A172 (cell line): ENCODE measurements at places on chromosomes 3 and 15. TPM values are rescaled to one million over a fixed set of nuclear protein-coding genes. Genes with fewer than 3 reads are reported as not detected.

DNA sequence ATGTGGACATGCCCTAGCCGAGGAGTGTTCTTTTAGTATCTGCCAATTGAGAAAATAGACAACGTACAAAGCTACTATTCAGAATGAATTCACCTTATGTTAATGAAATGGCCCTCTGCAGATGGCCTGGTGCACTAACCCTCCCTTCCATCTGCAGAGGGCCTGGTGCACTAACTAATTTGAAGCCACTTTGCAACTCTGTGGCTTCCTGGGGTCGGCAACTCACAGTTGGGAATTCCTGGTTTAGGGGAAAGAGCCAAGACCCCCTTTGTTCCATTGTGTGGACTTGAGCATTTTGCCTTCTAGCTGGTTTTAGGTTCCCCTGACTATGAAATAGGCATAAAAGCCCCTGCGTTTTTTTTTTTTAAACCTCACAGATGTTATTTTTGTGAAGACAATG lies 204.3 kb upstream of the UBE3A start:
- no peak for DNase-seq

DNA sequence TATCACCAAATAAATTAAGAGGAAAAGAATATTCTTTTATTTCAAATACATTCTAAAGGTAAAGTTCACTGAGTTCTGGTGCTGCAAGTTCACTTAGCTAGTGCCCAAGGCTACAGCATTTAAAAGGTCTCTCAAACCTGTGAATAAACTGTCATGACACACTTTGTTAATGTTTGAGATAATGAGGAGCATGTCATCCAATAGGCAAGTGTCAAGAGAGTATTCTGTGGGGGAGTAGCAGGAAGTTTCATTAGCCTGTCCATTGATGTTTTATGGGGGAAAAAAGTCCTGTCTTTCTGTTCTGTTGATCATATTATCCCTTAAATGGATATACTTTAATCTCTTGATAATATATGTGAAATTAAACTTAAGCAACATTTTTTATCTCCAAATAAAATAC lies 4.0 kb downstream of the SPESP1 start:
- no peak for DNase-seq

GRCh38 chr3:81300324-81300927 lies 461.0 kb downstream of the GBE1 start:
- no peak for DNase-seq

KLHDC8B gene
- total RNA-seq = 9.0 and 16.0 TPM in 2 replicates

COPS2 gene
- 72.6 and 102 TPM in 2 replicates for total RNA-seq

GRCh38 chr15:57505949-57506391 lies 85.7 kb upstream of the MYZAP start:
- DNase-seq = peak; percentile 77

SHISA5 gene
- 143 and 147 TPM in 2 replicates for total RNA-seq

TRPM1 gene
- total RNA-seq = 0.05 TPM in 1 of 2 replicates, not detected in the other

LAMB2 gene
- total RNA-seq = 189 and 192 TPM in 2 replicates

EPHB1 gene
- total RNA-seq = not detected in 2 replicates

DNA sequence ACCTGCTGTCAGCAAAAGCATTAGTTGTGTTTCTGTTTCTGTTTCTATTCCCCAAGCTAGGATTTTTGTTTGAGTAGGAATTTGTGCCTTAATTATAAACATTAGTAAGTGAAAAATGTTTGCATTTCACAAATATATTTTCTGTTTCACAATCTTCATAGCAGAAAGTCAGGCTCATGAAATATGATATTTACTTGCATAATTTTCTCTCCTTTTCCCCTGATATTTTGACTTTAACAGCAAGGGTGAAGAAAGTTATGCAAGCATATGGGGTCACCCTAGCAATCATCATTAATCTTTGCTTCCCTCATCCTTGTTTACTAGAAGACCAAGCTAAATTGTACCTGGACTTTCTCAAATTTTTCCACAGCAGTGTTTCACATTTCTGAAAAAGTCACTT lies 140.3 kb upstream of the SEMA6D start:
- no peak for DNase-seq

- peak; percentile 90 for DNase-seq
Measured at GRCh38 chr15:92810418-92811138, 89.5 kb upstream of the CHD2 start.

DNA sequence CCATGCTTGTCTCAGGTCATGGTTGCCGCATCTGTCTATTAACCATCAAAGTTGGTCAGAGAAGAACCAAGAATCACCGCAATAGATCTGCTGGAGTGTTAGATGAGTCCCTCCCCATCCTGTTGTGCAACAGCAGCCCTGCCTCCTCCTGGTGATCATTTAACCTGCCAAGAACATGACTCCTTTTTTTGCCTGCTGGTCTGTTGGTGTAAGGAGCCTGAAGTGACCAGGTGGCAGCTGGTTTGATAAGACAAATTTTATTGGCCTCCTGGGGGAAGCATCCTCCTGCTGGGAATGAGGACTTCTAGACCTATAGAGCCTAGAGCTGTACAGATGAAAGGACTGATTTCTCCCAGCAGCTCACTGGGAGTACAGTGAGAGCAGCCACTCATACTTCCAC lies 43.5 kb upstream of the RAF1 start:
- DNase-seq = no peak

GALNT15 gene
- not detected in 2 replicates for total RNA-seq

TRIM42 gene
- total RNA-seq = not detected in 2 replicates

IL17RE gene
- total RNA-seq = 0.81 and 1.3 TPM in 2 replicates

GRCh38 chr3:143363276-143363675 lies 243.7 kb downstream of the CHST2 start:
- DNase-seq = peak; percentile 27

GRCh38 chr3:22951910-22952309 lies 251.2 kb upstream of the UBE2E2 start:
- no peak for DNase-seq

- no peak for DNase-seq
Measured at GRCh38 chr15:25718597-25718996, 144.5 kb downstream of the ATP10A start.

GP5 gene
- total RNA-seq = 0.02 and 0.10 TPM in 2 replicates

- DNase-seq = no peak
Measured at GRCh38 chr15:100096248-100096600, 245.6 kb downstream of the ADAMTS17 start.

GRCh38 chr3:42078677-42079076 lies 12.5 kb upstream of the TRAK1 start:
- DNase-seq = peak; percentile 51

DNA sequence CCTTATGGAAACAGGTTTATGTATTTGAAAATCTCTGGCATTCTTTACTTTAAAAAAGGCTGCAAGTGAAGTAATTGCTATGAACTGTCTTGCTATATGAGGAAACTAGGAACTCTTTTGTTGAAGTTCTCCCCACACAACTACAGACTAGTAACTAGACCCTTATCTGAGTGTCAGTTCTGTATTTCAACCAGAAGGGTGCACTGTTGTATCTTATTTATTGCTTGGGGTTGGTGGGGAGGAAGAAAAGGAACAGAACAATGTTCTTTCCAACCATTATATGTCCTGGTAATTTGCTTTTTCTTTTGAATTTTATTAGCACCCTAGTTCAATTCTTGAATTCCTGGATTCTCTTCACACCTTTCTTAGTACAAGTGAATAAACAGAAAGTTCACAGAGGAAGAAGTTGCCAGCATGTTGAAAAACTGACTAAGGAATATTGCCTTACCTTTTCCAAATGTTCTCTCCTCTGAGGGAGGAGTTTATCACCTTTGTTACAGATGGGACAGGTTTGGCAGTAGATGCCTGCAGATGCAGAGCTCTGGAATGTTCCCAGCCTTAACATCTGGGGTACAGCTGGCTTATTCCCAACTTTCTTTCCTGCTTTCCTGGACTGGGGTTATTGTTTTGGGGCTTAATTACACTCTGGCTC lies 162.4 kb upstream of the CFAP20DC start:
- DNase-seq = peak; percentile 54

GRCh38 chr15:99914723-99915122 lies 181.5 kb upstream of the LYSMD4 start:
- DNase-seq = no peak

- no peak for DNase-seq
Measured at GRCh38 chr3:13613343-13614190, 64.6 kb downstream of the FBLN2 start.

TGM4 gene
- 0.10 and 0.65 TPM in 2 replicates for total RNA-seq

DNA sequence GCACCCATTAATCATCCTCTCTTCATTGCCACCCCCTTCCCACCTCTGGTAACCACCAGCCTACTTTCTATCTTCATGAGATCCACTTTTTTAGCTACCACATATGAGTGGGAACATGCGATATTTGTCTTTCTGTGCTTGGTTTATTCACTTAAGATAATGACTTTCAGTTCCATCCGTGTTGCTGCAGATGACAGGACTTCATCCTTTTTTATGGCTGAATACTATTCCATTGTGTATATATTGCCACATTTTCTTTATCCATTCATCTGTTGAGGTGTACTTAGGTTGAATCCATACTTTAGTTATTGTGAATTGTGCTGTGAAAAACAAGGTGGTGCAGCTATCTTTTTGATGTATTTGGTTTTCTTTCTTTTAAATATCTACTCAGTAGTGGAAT lies 53.3 kb upstream of the NR2C2 start:
- no peak for DNase-seq

GRCh38 chr3:171456765-171457606 lies 3.2 kb downstream of the TNIK start:
- DNase-seq = no peak

UROC1 gene
- not detected in 2 replicates for total RNA-seq
